ENCODE measurements at places on chromosomes 12 and 14.

GRCh38 chr12:52795694-52796428 lies at the start of gene KRT3:
Gene KRT3 (minus strand): TSS chr12:52796117. CDS start chr12:52796042, 75 bp downstream.
- no peak for DNase-seq

- DNase-seq, result peak; percentile 22
These were observed 11.9 kb downstream of the TMTC3 start for GRCh38 chr12:88153959-88154358.

DNA sequence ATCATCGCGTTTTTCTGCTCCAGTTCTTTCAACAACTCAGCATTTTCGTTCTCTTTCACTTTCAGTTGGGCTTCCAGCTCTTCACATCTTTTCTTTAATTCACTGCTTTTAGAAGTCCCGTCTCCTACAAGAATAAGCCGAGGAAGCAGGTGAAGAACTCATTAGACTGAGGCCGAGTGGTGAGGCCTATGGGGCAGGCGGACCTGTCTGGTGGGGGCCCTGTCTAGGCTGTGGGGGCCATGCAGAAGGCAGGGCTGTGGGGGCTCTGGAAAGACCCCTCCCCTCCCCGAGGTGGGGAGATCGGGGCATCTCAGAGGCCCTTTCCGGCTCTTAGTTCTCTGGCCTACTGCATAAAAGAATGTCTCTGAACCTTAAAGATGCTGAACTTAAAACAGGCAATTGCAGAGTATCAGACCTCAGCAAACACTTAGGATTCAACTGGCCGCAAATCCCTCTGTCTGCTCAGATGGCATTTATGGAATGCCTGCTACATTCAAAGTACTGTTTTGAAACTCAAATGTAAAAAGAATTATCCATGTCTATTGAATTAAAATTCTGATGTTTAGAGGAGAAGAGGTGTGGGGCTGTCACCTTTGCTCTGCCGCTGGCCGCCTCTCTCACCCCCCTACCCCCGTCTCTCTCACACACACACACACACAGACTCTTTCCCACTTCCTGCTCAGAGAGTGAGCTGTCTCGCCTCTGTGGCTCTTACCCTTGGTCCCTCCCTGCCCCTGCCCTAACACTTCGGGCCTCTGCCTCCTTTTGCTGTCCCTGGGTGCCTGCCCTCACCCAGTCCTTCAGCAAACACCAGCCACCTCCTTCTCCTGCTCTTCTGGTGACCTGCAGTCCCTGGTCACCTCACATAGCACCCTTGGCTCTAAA lies 34.7 kb downstream of the CCDC92 start:
- DNase-seq, result no peak

DNA sequence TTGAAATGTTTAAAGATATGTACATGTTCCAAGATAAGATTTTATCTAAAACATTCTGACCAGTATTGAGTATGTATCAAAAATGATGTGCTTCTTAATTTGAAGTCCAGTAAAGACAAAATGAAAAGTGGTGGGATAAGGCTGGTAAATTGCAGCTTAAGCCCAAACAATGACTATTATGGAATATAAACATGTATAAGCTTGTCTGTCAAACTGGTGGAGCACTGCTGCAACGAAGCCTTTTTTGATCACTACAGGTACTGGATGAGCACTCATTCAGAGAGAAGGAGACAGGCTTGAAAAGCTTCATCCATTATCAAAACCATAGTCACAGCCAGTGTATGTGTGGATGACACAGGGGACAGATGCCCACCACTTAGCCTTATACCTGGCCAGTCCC lies 138.4 kb downstream of the ATP23 start:
- no peak for DNase-seq

DNA sequence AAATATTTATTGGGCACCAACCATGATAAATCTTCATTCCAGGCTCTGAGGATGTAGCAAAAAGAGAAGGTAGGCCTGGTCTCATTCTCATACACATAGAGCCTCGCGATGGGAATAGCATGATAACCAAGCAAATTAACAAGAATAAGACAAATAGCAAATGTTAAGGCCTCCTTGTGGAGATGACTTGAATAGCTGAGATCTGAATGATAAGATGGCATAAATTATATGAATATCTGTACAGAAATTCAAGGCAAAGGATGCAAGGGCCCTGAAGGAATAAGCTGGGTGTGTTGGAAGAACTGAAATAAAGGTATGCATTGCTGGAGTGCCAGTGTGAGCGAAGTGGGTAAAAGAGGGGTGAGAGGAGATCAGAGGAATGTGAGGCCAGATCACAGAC lies 114.8 kb downstream of the ALX1 start:
- no peak for DNase-seq

- no peak for DNase-seq
These were observed 76.9 kb downstream of the VWF start for GRCh38 chr12:6047249-6048237.

DNA sequence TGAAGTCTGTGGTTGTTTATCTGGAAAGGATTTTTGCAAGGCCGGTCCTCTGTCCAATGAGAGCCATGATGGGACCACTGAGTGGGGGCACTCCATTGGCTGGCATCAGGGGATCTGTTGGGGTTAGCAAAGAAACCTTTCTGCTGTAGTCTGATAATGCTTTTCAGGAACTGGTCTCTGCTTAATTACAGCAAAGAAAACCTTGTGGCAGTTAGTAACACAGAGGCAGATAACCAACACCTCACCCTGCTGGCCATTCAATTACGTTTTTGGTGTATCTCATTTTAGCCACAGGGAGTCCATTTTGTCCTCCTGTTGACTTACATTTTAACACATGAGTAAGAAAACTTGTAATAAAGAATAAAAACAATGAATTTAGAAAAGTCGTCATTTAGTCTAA lies 629.3 kb upstream of the MDGA2 start:
- DNase-seq, result no peak

DNA sequence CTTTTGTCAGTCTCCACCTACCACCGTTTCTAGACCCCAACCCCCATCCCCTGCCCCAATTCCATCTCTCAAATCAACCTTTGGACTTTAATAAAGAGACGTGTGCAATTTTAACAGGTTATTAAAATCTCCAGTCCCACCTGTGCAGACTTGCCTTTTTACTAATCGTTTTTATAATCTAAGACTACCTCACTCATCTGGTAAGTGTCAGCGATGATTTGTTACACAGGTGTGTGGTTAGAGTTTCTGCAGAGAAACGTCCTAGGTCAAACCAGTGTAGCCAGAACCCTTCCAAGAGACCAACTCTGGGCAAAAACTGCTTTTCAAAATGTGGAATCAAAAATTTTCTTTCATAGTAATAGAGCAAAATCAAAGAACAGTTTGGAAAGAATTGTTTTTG lies 60.4 kb upstream of the PELI2 start:
- DNase-seq, result no peak

DNA sequence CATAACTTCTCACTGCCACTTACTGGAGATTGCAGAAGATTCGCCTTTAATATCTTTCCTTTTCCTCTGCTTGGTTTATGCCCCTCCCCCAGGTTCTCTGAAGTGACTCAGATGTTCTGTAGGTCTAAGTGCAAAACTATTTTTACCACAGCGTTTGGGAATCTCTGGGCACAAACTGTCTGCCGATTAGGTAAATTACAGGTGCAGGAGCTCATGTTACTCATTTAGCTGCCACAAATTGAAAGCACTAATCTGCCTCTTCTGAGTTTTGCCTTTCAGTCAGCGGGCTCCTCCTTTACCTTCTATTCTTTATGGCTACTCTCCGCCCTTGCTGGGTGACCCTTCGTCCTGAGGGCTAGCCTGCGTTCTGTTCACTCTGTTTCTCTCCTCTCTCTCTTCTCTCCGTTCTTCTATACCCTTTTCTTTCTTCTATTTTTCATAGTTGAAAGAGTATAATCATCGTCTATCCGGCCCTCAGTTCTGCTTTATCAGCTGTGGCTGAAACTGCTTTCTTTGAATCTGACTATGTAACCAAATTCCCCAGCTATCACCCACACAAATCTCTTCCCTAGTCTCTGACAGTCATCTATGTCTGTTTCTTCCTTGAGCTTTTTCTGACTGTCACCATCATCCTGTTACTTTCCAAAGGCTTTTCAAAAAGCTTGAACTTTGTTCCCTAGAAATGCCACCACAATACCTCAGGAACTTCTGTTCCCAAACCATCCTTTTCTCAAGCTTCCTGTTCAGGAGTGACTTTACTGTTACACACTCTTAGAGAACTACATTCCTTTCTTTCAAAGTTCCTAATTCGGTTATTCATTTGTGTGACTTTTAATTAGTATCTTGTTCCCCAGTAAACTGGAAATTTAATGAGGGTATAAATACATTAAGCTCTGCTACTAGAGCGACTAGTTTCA lies 4.3 kb upstream of the MYF6 start:
- DNase-seq, result no peak

GRCh38 chr12:8018666-8019581 lies 13.6 kb upstream of the FOXJ2 start:
- no peak for DNase-seq

GRCh38 chr14:97788364-97788763 lies 991.2 kb downstream of the VRK1 start:
- DNase-seq, result no peak

DNA sequence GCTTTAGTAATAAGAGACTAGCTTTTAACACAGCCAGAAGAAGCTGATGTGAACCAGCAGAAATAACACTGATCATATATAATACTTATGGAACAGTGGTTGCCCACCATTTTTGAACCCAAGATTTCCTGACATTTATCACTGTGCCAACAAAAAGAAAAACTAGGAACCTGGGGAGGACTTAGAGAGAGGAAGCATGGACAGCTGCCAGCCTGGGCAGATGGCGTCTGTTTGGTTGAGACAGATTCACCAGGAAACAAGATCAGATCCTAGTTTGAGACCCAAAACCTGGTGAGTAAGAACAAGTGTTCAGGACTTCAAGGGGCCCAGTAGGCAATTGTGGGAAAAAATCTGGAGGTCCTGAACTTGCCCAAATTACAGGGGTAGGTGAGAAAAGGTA lies 95.3 kb downstream of the BICD1 start:
- no peak for DNase-seq

DNA sequence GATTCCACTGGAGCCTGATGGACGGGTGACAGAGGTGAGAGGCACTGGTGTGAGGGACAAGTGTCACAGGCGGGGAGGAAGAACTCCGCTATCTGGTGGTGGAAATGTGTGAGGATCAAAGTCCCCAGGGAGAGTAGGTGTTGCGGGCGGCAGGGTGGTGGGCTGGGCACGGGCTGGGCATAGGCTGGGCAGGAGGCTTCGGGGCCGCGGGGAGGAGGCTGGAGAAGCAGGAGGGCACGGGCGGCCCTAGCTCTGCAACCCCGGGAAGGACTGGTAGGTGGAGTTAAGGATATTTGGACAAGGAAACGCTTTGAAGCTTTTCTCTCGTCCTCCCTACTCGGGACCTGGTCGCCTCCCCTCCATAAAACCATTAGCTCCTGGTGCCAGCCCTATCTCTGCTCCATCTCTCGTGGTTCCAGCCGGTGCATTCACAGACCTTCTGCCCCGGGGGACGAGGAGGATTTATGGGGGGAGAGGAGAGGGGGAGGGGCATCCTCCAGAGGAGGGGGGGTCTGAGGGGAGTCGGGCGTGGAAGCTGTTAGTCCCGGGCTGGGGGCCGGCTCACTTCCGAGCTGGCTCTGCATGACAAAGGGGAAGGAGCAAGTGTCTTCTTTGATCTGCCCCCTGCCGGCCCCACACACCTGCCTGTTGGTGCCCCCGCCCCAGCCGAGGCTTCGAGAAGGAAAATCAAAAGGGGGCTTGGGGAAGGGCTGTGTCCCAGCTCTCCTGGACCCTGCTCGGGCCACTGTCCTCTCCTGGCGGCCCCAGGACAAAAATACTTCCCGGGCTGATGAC lies 504 bp downstream of the WNT5B start:
- DNase-seq, result peak; percentile 67

GRCh38 chr12:97464385-97465321 lies 2.0 kb downstream of the RMST start:
- no peak for DNase-seq

DNA sequence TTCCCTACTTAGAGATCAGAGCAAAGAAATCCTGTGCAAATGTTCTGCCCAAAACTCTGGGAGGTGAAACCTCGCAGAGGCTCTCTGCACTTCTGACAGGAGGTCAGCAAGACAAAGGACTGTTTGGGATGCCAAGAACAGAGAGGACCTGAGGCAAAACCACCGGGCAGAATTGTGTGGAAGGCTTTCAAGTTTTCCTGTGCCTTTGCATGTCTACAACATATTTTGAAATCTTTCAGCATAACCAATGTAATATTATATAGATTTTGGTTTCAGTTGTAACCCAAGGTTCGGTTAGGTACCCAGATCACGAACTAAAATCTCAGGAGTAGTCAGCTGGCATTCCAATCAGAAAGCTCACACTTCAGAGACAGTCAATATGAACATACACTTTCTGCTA lies 99.4 kb upstream of the PLEKHA5 start:
- DNase-seq, result no peak

DNA sequence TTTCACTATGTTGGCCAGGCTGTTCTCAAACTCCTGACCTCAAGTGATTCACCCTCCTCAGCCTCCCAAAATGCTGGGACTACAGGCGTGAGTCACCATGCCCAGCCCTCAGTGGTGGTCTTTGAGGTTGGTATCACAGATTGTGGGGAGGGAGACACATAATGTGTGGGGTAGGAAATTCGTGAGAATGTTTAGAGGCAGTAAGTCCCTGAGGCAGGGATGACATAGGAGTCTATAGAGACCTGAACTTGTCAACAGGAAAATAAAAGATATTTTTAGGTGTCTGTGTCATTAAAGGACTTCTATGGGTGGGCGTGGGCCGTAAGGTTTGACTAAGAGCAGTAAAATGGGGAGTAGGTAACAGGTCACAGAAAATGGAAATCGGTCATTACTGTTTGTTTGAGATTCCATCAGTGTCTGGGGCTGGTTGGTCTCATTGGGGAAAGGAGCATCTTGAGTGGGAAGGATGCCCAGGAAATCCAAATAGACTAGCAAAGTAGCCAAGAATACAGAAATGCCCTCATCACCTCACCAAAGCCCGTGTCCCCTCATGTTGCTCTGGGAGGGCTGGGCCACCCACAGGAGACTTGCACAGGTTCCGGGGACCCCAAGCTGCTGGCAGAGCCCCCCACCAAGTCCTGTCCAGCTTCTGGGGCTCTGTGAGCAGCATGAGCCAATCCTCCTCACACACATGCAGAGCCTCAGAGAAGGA lies 63.6 kb upstream of the BCL2L14 start:
- no peak for DNase-seq

DNA sequence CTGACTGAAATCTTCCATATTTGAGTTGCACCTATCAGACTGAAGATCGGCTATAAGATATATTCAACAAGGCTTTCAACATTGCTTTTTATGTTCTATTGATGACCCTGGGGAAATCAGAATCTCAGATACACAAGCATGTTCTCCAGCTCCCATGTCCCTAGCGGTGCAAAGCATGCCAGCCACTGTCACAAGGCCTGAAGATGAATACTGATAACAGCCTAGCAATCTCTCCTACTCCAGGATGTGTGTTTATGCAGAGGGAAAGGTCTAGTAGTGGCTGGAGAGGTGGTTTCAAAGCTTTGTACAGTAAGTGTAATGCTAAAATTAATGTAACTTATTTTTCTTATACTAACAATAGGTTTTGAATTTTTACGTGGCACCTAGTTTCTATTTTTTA lies 64.6 kb downstream of the SOX5 start:
- DNase-seq, result peak; percentile 78
